Activated CD8-positive, alpha-beta memory T cell treated with anti-CD3 and anti-CD28 coated beads, Interleukin-2, amount 10 ng/mL, durations not matched to agents 7 days and 5 days (primary cell): ENCODE measurements at places on chromosomes 2 and 18.
A peak's percentile ranks its signal among the peaks of the same experiment; 100 is the strongest.

GRCh38 chr2:122174061-122174460 lies 418.6 kb downstream of the TSN start:
- no peak overlapping the region for H3K4me3 ChIP-seq
- no peak for DNase-seq
- no peak overlapping the region for H3K27ac ChIP-seq
- no peaks in the 10 kb centered on the region for H3K36me3 ChIP-seq
- H3K4me1 ChIP-seq: no peaks in the 10 kb centered on the region
- H3K27me3 ChIP-seq: no peaks in the 10 kb centered on the region

GRCh38 chr2:20143263-20143662 lies 81.7 kb downstream of the SDC1 start:
- no peaks in the 10 kb centered on the region for H3K36me3 ChIP-seq
- H3K27ac ChIP-seq: no peak overlapping the region
- H3K4me1 ChIP-seq: no peaks in the 10 kb centered on the region
- no peak for DNase-seq
- peaks cover 13% of the 10 kb centered on the region for H3K27me3 ChIP-seq

DNA sequence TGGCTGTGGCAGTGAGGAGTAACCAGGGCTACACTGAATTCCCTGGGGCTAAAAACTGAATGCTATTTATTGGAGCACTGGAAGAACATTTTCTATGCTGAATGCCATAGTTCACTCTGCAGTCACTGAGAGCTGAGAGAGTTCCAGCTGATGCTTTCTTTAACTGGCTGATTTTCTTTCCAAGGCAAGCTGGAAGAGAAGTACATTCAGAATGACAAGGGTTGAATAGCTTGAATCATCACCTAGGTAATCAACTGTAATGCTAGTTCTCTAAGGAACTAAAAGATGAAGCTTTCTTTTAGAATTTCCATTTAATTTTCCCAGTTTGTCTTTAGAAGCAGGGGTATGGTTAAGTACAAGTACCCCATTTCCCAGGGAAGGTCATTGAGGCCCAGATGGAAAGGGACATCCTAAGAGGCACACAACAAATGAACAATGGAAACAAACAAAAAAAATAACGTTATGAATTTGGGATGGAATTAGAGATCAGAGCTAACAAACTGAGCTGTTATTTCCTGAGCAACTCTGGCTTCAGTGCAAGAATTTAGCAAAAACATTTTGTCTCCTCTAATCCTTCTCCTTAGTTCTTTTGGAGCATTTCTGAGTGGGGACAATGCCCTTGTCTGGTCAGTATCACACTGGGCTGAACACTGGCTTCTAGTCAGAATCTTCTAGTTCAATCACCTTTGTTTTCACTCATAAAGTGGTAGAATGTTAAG lies 132.8 kb upstream of the REG3A start:
- H3K36me3 ChIP-seq: no peaks in the 10 kb centered on the region
- no peak for DNase-seq
- no peak overlapping the region for H3K27ac ChIP-seq
- H3K4me3 ChIP-seq: no peak overlapping the region
- no peaks in the 10 kb centered on the region for H3K4me1 ChIP-seq

DNA sequence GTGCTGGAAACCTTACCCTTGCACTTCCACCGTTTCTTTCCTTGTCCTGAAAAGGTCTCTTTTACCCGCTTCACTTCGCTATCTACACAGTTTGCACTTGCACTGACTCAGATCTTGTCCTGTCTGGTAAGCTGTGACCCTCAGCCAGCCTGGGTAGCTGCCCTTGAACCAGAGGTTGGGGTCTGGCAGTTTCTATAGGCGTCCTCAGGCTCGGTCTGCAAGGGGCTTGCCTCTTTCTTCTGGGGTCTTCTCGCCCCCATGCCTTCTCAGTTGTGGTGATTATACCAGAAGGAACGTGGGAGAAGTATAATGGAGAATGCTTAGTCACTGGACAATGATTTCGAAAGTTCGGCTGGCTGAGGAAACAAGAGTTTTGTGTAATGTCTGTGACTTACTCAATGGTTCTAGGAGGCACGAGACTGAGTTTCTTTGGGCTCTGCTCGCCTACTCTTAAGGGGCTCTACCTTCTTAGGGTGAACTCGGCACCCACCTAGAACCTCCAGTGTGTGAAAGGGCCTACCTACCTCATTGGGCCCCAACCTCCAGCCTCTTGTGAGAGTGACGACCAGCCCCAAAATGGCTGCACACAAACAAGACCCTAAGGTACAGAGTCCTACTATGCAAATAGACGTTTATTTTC lies 6.9 kb upstream of the STAT1 start:
- peaks cover 2% of the 10 kb centered on the region for H3K27me3 ChIP-seq
- DNase-seq: peak; percentile 64
- no peak overlapping the region for H3K27ac ChIP-seq
- H3K4me3 ChIP-seq: no peak overlapping the region
- H3K4me1 ChIP-seq: peaks cover 42% of the 10 kb centered on the region

DNA sequence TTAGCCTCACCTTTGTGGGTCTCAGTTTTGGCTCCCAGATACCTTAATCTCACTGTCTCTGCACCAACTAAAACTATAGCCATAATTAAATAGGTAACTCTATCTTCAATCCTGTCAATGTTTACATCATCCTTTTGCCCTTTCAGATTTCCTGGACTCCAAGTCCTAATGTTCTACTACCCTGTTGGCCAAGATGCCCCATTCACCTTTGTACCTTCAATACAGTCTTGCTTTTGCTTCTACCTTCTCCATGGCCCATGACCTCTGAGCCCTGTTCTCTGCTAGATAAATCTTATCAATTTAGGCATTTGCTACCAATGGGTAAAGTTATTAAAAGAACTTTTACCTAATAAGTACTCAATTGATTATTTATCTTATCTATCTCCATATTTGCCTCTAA lies 635.5 kb downstream of the ARHGAP15 start:
- no peaks in the 10 kb centered on the region for H3K27me3 ChIP-seq
- peaks cover 18% of the 10 kb centered on the region for H3K36me3 ChIP-seq
- no peak overlapping the region for H3K4me3 ChIP-seq
- H3K27ac ChIP-seq: peak overlapping the region; percentile 10

- H3K27ac ChIP-seq: no peak overlapping the region
- H3K4me1 ChIP-seq: no peaks in the 10 kb centered on the region
- DNase-seq: no peak
- H3K27me3 ChIP-seq: no peaks in the 10 kb centered on the region
Observed at GRCh38 chr18:33034945-33035344, 262.1 kb upstream of the KLHL14 start.

- H3K27ac ChIP-seq: no peak overlapping the region
- DNase-seq: no peak
- H3K27me3 ChIP-seq: no peaks in the 10 kb centered on the region
Observed at GRCh38 chr18:61400016-61400635, 66.9 kb downstream of the CDH20 start.

DNA sequence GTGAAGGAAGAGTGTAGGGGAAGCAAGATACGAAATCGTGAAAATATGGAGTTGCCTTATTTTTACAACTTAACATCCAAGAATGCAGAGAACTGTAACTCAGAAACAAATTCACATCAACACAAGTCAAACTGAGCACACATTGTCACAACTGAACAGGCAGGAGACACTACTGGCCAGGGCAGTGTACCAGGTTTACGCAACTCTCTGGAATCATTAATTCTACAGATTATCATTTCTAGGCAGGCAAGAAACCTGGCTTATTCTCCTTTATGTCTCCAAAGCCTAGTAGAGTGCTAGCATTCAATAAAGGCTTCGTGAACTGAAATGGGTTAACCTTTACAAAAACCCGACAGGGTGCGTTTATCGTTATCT lies 584 bp downstream of the COA5 start:
- H3K27me3 ChIP-seq: no peaks in the 10 kb centered on the region
- peak overlapping the region; percentile 83 for H3K4me3 ChIP-seq
- peaks cover 59% of the 10 kb centered on the region for H3K4me1 ChIP-seq
- DNase-seq: no peak

GRCh38 chr2:36973320-36973719 lies 7.0 kb upstream of the STRN start:
- H3K27me3 ChIP-seq: no peaks in the 10 kb centered on the region
- peaks cover 5% of the 10 kb centered on the region for H3K4me1 ChIP-seq
- H3K4me3 ChIP-seq: no peak overlapping the region
- H3K27ac ChIP-seq: no peak overlapping the region

GRCh38 chr2:40450796-40451430 lies 977 bp downstream of the SLC8A1 start:
- no peak for DNase-seq
- H3K4me3 ChIP-seq: peak overlapping the region; percentile 61
- H3K27me3 ChIP-seq: peaks cover 41% of the 10 kb centered on the region
- H3K27ac ChIP-seq: no peak overlapping the region
- peaks cover 4% of the 10 kb centered on the region for H3K36me3 ChIP-seq

- no peak overlapping the region for H3K27ac ChIP-seq
- no peaks in the 10 kb centered on the region for H3K27me3 ChIP-seq
- H3K36me3 ChIP-seq: no peaks in the 10 kb centered on the region
Observed at GRCh38 chr2:229096409-229097066, 174.5 kb downstream of the PID1 start.

DNA sequence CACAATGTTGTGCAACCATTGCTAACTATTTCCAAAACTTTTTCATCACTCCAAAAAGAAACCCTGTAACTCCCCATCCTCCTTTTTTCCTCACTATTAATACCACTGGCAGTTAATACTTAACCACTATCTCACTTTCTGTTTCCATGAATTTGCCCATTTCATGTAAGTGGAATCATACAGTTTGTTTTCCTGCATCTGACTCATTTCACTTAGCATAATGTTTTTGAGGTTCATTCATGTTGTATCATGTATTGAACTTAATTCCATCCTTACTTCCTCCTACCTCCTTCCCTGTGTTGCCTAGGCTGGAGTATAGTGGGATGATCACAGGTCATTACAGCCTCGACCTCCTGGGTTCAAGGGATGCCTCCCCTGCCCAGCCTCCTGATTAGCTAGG lies 68.3 kb downstream of the FAM117B start:
- DNase-seq: no peak
- H3K27me3 ChIP-seq: no peaks in the 10 kb centered on the region
- H3K4me1 ChIP-seq: peaks cover 19% of the 10 kb centered on the region
- peaks cover 9% of the 10 kb centered on the region for H3K36me3 ChIP-seq
- H3K27ac ChIP-seq: no peak overlapping the region

GRCh38 chr18:23970161-23971096 lies 44.1 kb upstream of the TTC39C start:
- peaks cover 10% of the 10 kb centered on the region for H3K27me3 ChIP-seq
- H3K36me3 ChIP-seq: peaks cover 8% of the 10 kb centered on the region
- DNase-seq: peak; percentile 56
- H3K4me3 ChIP-seq: no peak overlapping the region
- peaks cover 54% of the 10 kb centered on the region for H3K4me1 ChIP-seq
- peak overlapping the region; percentile 59 for H3K27ac ChIP-seq

DNA sequence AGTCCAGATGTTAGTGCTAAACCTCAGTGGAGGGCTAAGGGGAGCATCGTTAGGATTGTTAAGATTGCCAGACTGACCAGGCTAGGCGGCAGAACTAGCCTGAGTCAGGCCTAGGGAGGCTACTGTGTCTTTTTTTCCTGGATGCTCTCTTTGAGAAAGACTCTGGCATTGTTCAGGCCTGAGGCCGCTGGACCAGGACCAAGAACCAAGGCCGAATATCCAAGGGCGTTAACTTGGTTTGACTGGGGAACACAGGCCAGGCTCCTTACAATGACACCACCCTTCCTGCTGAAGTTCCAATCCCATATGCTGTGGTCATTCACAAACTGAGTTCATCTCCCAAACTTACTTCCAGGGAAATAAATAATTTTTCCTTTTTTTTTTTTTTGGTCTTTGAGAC lies 10.6 kb downstream of the HTRA2 start:
- DNase-seq: no peak
- H3K4me3 ChIP-seq: no peak overlapping the region
- peaks cover 19% of the 10 kb centered on the region for H3K4me1 ChIP-seq
- H3K27ac ChIP-seq: no peak overlapping the region

DNA sequence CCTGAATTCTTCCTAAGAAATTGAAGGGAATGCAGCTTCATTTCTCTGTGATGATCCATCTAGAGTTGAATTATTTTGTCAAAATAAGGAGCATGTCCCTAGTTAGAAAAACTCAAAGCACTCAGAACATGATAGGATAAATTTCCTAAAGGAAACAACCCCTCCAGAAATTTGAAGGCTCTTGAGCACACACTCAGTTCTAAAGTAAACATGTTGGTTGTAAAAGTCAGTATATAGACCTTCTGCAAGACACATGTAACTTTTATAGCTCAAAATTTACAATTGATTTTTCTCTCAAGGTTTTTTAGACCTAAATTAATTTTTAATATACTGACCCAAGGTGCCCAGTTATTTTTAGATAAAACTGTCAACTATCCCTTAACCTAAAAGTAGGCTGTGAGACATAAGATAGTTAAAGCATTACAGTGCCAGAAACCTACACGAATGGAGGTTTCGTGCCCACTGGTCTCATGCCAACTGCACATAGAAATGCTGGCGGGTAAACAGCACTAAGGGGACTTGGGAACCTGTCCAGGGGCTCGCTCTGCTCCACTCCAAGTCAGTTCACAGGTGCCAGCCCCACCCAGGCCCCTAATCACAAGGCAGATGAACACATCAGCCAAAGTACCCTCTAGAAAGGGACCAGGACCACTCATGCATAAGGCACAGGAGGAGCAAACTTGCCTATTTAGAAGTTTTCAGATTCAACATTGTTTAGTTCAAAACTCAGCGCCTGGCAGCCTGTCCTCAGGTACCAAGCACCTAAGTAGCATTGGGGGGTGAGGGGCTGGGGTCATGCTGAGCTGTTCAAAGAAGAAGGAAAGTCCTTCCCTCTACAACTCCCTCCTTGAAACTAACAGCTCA lies 106.5 kb downstream of the SMC6 start:
- H3K4me3 ChIP-seq: no peak overlapping the region
- no peaks in the 10 kb centered on the region for H3K36me3 ChIP-seq
- no peak overlapping the region for H3K27ac ChIP-seq
- H3K4me1 ChIP-seq: peaks cover 11% of the 10 kb centered on the region
- H3K27me3 ChIP-seq: no peaks in the 10 kb centered on the region

- H3K27ac ChIP-seq: peak overlapping the region; percentile 90
- H3K36me3 ChIP-seq: peaks cover 85% of the 10 kb centered on the region
- DNase-seq: no peak
Observed at GRCh38 chr2:157419031-157419575, 24.8 kb downstream of the CYTIP start.

GRCh38 chr2:156890529-156891148 lies 366.9 kb upstream of the GALNT5 start:
- peaks cover 60% of the 10 kb centered on the region for H3K27me3 ChIP-seq
- no peak overlapping the region for H3K27ac ChIP-seq
- no peak for DNase-seq
- no peak overlapping the region for H3K4me3 ChIP-seq
- peaks cover 20% of the 10 kb centered on the region for H3K4me1 ChIP-seq
- H3K36me3 ChIP-seq: no peaks in the 10 kb centered on the region

DNA sequence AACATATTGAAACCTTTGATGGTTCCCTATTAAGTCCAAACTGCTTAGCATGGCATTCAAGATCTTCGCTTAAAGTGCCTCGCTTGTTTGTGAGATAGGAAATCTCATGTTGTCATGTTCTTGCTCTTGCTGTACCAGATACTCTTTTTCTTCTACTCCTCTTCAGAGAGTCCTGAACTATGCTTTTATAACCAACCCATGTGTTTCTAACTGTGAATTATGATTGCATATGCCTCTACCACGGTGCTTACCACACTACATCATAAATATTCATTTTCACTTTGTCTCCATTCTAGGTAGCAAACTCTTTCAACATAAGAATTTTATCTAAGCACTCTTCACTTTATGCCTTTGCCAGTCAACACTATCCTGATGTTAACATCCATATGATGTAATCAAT lies 23.6 kb downstream of the STAT4 start:
- no peak overlapping the region for H3K4me3 ChIP-seq
- no peaks in the 10 kb centered on the region for H3K27me3 ChIP-seq
- peak overlapping the region; percentile 90 for H3K27ac ChIP-seq
- peaks cover 79% of the 10 kb centered on the region for H3K4me1 ChIP-seq
